ENCODE measurements at places on chromosomes 2 and 18.

- peak; percentile 38 for DNase-seq
These were observed at the start of gene MXD1 for GRCh38 chr2:69914950-69915945. TSS of gene MXD1 (plus strand) at chr2:69915109. CDS start at chr2:69915331, 222 bp downstream.

DNA sequence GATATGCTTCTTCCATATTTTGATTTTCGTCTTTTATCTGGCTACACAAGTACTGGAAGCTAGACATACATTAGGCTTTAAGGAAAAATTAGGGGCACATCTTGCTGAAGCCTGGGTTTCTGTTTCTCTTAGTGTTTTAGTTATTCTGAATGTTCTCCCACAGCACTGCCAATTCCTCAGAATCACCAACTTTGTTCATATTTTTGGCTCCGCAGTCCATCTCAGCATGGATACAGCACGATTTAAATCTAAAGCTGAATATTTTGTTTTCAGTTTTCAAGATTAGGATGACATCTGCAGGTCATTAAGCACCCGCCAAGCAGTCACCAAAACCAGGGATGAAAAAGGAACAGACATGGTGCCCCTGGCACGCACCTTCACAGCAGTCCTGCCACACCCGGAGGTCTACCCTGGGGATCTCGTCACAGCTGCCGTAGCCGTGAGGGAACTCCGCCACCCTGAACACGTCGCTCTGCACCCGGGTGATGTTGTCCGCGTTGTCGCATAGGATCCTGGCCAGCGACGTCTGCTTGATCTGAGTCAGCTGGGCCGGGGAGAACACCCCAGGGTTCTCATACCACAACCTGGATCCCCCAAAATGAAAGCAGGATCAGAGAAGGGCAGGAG lies 101.2 kb downstream of the PXDN start:
- no peak for DNase-seq

DNA sequence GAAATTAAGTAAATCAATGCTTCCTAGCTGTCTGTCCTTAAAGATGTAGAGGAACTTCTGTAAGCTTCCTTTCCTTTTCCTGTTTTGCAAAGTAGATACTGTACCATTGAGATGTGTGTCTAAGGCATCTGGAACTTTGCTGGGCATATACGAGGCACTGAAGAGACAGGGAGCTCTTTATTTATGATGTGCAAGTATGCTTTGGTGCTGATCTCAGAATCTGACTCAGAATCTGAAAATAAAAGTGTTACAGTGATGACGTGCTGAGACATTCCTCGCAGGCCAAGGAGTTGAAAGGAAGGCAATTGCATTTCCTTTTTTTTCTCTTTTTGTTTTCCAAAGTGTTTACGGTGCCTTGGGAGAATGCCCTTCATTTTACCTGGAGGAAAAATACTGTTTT lies 230.9 kb upstream of the RGPD4 start:
- DNase-seq: peak; percentile 85

GRCh38 chr2:234095301-234095700 lies 44.8 kb downstream of the SPP2 start:
- no peak for DNase-seq

GRCh38 chr18:44324361-44324760 lies 356.3 kb upstream of the SETBP1 start:
- DNase-seq: no peak

GRCh38 chr2:231542136-231542535 lies 11.9 kb upstream of the NMUR1 start:
- no peak for DNase-seq

- DNase-seq: peak; percentile 23
These were observed 166.1 kb downstream of the CLIP4 start for GRCh38 chr2:29281086-29281915.

DNA sequence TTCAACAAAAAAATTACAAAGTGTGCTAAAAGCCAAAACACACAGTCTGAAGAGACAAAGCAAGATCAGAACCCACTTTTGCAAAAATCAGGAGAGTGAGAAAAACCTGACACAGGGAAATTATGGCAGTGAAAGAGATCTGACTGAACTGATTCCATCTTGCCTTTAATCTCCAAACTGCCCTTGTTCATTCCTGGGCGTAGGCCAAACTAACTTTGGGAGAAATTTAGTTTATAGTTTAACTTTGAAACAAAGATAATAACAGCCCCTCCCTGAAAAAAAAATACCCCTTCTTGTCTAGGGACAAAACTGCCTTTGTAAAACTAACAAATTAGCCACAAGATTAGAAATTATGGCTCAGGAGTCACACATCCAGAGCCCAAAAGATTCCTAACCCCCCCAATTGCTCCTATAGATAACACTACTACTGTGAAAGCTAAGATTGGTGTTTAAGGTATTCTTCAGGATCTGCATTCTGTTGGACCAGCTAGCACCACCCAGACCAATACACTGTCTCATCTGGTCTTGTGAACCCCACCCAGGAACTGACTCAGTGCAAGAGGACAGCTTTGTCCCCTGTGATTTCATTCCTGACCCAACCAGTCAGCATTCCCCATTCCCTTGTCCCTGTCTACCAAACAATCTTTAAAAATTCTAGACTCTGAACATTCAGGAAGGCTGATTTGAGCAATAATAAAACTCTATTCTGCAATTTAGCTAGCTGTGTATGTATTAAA lies 226.1 kb upstream of the SH3BP4 start:
- DNase-seq: peak; percentile 65

DNA sequence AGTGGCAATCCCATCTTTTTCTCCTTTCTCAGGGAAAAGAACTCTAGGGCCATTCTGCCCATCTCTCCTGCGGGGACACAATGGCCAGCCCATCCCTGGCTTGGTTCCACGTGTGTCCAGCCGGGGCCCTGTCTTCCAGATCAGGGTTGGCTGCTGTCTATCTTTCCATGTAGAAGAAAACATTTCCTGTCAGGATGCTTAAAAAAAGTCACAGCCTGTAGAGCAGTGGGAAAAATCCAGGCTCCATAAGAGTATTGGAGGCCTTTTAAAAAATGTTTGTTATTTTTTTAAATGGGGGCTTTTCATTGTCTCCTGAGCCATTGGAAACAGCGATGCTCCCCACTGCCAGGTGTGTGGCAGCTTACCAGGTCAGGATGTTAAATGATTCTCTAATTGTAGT lies 105.6 kb downstream of the TGFA start:
- DNase-seq: no peak

- DNase-seq: no peak
These were observed 127.8 kb downstream of the RBMS1 start for GRCh38 chr2:160365716-160366367.
